Activated CD4-positive, alpha-beta T cell treated with anti-CD3 and anti-CD28 coated beads, Interleukin-2, amount 10 ng/mL, durations not matched to agents 24 days and 14 days (primary cell): ENCODE measurements at places on chromosomes 12 and 14. TPM values are rescaled to one million over a fixed set of nuclear protein-coding genes. Genes with fewer than 3 reads are reported as not detected.
A peak's percentile ranks its signal among the peaks of the same experiment; 100 is the strongest.

GRCh38 chr14:24058260-24058950 lies 6.6 kb downstream of the CARMIL3 start:
- H3K4me3 ChIP-seq: no peak overlapping the region
- no peaks in the 10 kb centered on the region for H3K36me3 ChIP-seq
- H3K4me1 ChIP-seq: peaks cover 11% of the 10 kb centered on the region
- no peaks in the 10 kb centered on the region for H3K27me3 ChIP-seq
- no peak overlapping the region for H3K27ac ChIP-seq

DNA sequence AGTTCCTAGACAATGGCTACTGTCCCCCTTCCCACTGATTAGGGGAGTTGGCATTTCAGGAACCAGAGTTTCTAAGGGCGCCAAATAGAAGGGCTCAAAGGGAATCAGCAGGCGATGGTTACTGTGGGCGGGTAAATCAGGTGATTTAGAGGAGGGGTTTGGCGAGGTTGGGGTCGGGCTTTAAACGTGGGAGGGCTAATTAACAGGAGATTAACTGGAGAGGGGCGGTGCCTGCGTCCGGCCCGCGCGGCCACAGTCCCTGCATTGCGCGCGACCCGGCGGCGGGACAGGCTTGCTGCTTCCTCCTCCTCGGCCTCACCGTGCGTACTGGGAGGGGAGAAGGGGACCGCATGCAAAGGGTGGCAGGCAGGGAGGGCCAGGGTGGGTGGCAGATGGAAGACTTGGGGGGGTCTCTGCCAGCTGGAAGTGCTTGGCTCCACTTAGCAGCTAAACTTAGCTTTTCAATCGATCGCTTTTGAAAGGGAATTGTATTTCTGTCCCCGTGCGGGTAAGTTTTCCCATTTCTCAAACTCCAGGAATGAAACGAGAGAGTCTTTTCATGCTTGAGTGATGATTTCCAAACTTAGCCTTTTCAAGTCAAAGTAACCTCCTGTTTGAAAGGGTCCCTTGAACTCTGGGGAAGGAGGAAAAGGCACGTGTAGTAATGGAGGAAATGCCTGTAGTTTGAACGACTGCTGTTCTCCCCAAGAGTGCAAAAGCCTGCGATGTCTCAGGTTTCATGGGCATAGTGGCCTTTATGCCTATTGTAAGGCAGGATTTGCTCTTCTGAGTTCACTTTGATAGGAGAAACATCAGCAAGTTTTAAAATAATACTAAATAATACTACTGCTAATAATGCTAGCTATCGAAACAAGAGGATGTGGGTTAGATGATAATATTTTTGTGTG lies at the start of gene MGST1:
TSS of gene MGST1 (plus strand) at position 255 of the 908 bp plus-strand sequence. CDS start 6,608 bp downstream, outside the sequence.
- no peak for DNase-seq
- H3K4me3 ChIP-seq: no peak within 1 kb of the TSS
- no peaks in the 10 kb centered on the region for H3K36me3 ChIP-seq
- peaks cover 5% of the 10 kb centered on the region for H3K27me3 ChIP-seq
- no peaks in the 10 kb centered on the region for H3K4me1 ChIP-seq

- H3K4me1 ChIP-seq: no peaks in the 10 kb centered on the region
- no peak overlapping the region for H3K4me3 ChIP-seq
- no peak for DNase-seq
- no peak overlapping the region for H3K27ac ChIP-seq
- H3K27me3 ChIP-seq: no peaks in the 10 kb centered on the region
Measured at GRCh38 chr14:90613453-90613852, 202.8 kb downstream of the TTC7B start.

GRCh38 chr14:90828642-90829487 lies 12.6 kb upstream of the TTC7B start:
- no peaks in the 10 kb centered on the region for H3K27me3 ChIP-seq
- H3K27ac ChIP-seq: peak overlapping the region; percentile 93
- DNase-seq: peak; percentile 84
- peak overlapping the region; percentile 80 for H3K4me3 ChIP-seq

- no peak overlapping the region for H3K4me3 ChIP-seq
- H3K27ac ChIP-seq: no peak overlapping the region
- DNase-seq: no peak
- no peaks in the 10 kb centered on the region for H3K36me3 ChIP-seq
- peaks cover 9% of the 10 kb centered on the region for H3K27me3 ChIP-seq
Measured at GRCh38 chr14:77071938-77072388, 26.1 kb upstream of the CIPC start.

DNA sequence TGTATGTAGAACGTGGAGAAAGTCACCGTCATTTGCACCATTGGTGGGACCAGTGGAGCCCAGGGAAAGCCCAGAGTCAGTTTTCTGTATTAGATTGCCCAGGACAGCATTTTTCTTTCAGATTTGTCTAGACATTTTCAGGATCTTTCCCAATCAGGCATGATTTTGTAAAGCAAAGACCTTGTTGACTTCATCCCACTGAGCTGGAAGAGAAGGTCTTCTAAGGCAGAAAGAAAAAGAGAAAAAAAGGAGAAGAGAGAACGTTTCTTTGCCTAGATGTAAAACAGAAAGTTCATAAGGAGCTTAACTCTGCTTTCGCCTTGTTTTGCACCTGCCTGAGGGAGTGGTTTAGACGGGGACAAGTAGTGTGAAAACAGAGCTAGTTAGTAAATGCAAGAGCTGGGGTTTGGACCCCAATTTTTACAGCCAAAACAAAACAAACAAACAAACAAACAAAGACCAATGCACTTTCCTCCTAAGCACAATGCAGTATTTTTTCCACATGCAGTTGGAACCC lies 273.1 kb downstream of the ZFP36L1 start:
- H3K36me3 ChIP-seq: no peaks in the 10 kb centered on the region
- no peak overlapping the region for H3K4me3 ChIP-seq
- peaks cover 3% of the 10 kb centered on the region for H3K4me1 ChIP-seq
- H3K27me3 ChIP-seq: no peaks in the 10 kb centered on the region
- DNase-seq: no peak

- H3K27me3 ChIP-seq: no peaks in the 10 kb centered on the region
- DNase-seq: no peak
- peaks cover 8% of the 10 kb centered on the region for H3K4me1 ChIP-seq
- H3K27ac ChIP-seq: no peak overlapping the region
- no peaks in the 10 kb centered on the region for H3K36me3 ChIP-seq
Measured at GRCh38 chr12:100156731-100157426, 14.2 kb upstream of the BLTP3B start.

GRCh38 chr12:108143144-108143543 lies 14.1 kb downstream of the WSCD2 start:
- no peak for DNase-seq
- no peaks in the 10 kb centered on the region for H3K36me3 ChIP-seq
- H3K27me3 ChIP-seq: no peaks in the 10 kb centered on the region
- no peak overlapping the region for H3K4me3 ChIP-seq
- no peak overlapping the region for H3K27ac ChIP-seq

- H3K4me1 ChIP-seq: peaks cover 6% of the 10 kb centered on the region
- DNase-seq: peak; percentile 93
- H3K27me3 ChIP-seq: no peaks in the 10 kb centered on the region
- peaks cover 64% of the 10 kb centered on the region for H3K36me3 ChIP-seq
- no peak overlapping the region for H3K27ac ChIP-seq
Measured at GRCh38 chr12:8045952-8046944, 13.7 kb downstream of the FOXJ2 start.

Gene RNF34
- 79.5 and 84.1 TPM in 2 replicates for total RNA-seq

Gene MBD6
- total RNA-seq: 67.5 and 67.8 TPM in 2 replicates
